Tongue (tissue), 3 donors: ENCODE measurements at places on chromosomes 1 and 21. TPM values are rescaled to one million over a fixed set of nuclear protein-coding genes. Genes with fewer than 3 reads are reported as not detected.

The DYNLT5 gene
- total RNA-seq: 5.3 TPM

- no peak for DNase-seq
Measured at GRCh38 chr1:106968644-106969043, 87.8 kb upstream of the PRMT6 start.

The HPDL gene
- total RNA-seq: 0.21 TPM

The RIMS3 gene
- 1.7 TPM for total RNA-seq
